ENCODE measurements at places on chromosomes 3 and 15. TPM values are rescaled to one million over a fixed set of nuclear protein-coding genes. Genes with fewer than 3 reads are reported as not detected.

GRCh38 chr3:69300296-69300695 lies 85.6 kb downstream of the FRMD4B start:
- no peaks in the 10 kb centered on the region for H3K36me3 ChIP-seq
- no peak overlapping the region for H3K4me3 ChIP-seq
- no peak for DNase-seq
- no peak overlapping the region for H3K27ac ChIP-seq
- H3K4me1 ChIP-seq = no peaks in the 10 kb centered on the region

- H3K27me3 ChIP-seq = no peaks in the 10 kb centered on the region
- no peak for DNase-seq
- no peaks in the 10 kb centered on the region for H3K4me1 ChIP-seq
- H3K36me3 ChIP-seq = no peaks in the 10 kb centered on the region
Measured at GRCh38 chr3:18946524-18946923, 201.8 kb upstream of the KCNH8 start.

GRCh38 chr3:50388016-50388719 lies 28.8 kb upstream of the TMEM115 start:
- H3K4me3 ChIP-seq = no peak overlapping the region
- H3K36me3 ChIP-seq = no peaks in the 10 kb centered on the region
- no peak for DNase-seq
- peaks cover 4% of the 10 kb centered on the region for H3K4me1 ChIP-seq
- no peak overlapping the region for H3K27ac ChIP-seq
- H3K27me3 ChIP-seq = no peaks in the 10 kb centered on the region

DNA sequence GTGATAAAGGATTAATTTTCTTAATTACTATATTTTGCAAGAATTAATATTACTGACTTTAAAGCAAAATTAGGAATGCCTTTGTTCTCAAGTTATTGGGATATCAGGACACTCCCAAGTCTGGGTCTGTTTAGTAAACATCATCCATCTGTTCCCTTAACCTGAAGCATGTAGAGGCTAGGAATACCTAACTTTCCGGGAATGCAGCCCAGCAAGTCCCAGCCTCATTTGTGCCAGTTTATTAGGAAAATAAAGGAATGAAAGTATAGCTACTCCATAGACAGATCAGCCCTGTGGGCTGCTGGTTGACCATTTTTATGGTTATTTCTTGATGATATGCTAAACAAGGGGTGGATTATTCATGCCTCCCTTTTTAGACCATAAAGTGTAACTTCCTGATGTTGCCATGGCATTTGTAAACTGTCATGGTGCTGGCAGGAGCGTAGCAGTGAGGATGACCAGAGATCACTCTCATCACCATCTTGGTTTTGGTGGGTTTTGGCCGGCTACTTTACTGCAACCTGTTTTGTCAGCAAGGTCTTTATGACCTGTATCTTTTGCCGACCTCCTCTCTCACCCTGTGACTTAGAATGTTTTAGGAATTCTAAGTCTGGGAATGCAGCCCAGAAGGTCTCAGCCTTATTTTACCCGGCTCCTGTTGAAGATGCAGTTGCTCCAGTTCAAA lies 540.2 kb downstream of the NAALADL2 start:
- H3K4me1 ChIP-seq = no peaks in the 10 kb centered on the region
- no peak for DNase-seq
- H3K36me3 ChIP-seq = no peaks in the 10 kb centered on the region
- no peak overlapping the region for H3K27ac ChIP-seq
- no peaks in the 10 kb centered on the region for H3K27me3 ChIP-seq

GRCh38 chr3:139909811-139910210 lies 25.2 kb upstream of the CLSTN2 start:
- no peaks in the 10 kb centered on the region for H3K4me1 ChIP-seq
- no peak overlapping the region for H3K27ac ChIP-seq
- H3K4me3 ChIP-seq = no peak overlapping the region
- no peaks in the 10 kb centered on the region for H3K27me3 ChIP-seq
- H3K36me3 ChIP-seq = no peaks in the 10 kb centered on the region
- DNase-seq = no peak

GRCh38 chr15:71390096-71390495 lies 274.8 kb downstream of the THSD4 start:
- H3K27ac ChIP-seq = no peak overlapping the region
- H3K4me3 ChIP-seq = no peak overlapping the region
- DNase-seq = no peak
- H3K36me3 ChIP-seq = no peaks in the 10 kb centered on the region
- peaks cover 6% of the 10 kb centered on the region for H3K4me1 ChIP-seq

GRCh38 chr15:56831467-56832005 lies 86.9 kb upstream of the TCF12 start:
- no peaks in the 10 kb centered on the region for H3K27me3 ChIP-seq
- H3K36me3 ChIP-seq = no peaks in the 10 kb centered on the region
- DNase-seq = no peak
- H3K4me3 ChIP-seq = no peak overlapping the region
- no peaks in the 10 kb centered on the region for H3K4me1 ChIP-seq
- H3K27ac ChIP-seq = no peak overlapping the region

DNA sequence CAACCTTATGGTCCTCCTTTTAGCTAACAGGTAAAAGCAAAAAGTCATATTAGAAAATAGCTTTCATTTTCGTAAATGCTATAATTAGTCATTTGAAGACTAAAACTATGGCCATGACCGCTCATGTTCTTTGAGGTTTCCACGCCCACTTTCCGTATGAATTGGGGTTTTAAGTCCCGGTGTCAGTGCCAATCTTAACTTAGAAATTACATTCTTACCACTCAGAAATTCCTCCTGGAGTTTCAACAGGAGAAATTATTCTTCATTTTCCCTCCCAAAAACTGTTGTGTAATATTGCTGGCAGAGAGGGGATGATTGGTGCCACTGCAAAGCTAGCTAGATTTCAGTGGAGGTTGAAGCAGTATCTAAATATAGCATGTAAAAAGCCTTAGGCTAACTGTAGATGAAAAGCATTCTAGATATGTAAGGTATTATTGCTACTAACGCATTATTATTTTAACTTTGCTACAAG lies 71.0 kb upstream of the MDFIC2 start:
- no peak for DNase-seq
- H3K4me1 ChIP-seq = no peaks in the 10 kb centered on the region
- H3K4me3 ChIP-seq = no peak overlapping the region
- H3K27me3 ChIP-seq = no peaks in the 10 kb centered on the region
- no peaks in the 10 kb centered on the region for H3K36me3 ChIP-seq
- H3K27ac ChIP-seq = no peak overlapping the region

DNA sequence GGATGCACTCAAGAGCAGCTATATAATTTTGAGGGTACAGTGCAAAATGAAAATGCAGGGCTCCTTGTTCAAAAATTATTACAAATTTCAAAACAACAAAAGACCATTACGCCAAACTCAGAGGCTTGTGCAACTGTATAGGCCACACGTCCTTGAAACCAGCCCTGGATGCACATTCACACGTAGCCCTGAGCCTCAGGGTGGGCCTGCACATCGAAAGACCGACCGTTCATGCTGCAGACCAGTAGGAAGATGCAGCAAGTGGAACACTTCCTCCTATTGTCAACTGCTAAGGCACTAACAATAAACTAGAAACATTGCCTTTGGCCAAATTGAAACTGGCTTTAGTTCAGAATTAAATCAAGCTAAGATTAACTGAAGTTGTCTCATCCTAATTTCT lies 174.7 kb downstream of the SHOX2 start:
- H3K4me1 ChIP-seq = no peaks in the 10 kb centered on the region
- DNase-seq = no peak
- no peaks in the 10 kb centered on the region for H3K27me3 ChIP-seq
- H3K27ac ChIP-seq = no peak overlapping the region
- H3K36me3 ChIP-seq = no peaks in the 10 kb centered on the region
- H3K4me3 ChIP-seq = no peak overlapping the region

GRCh38 chr3:51163051-51163450 lies 222.0 kb upstream of the MANF start:
- H3K27me3 ChIP-seq = no peaks in the 10 kb centered on the region
- no peaks in the 10 kb centered on the region for H3K36me3 ChIP-seq
- no peak overlapping the region for H3K27ac ChIP-seq

GRCh38 chr3:59273976-59274375 lies 224.2 kb upstream of the CFAP20DC start:
- H3K4me3 ChIP-seq = no peak overlapping the region
- no peak for DNase-seq
- no peak overlapping the region for H3K27ac ChIP-seq
- no peaks in the 10 kb centered on the region for H3K4me1 ChIP-seq

DNA sequence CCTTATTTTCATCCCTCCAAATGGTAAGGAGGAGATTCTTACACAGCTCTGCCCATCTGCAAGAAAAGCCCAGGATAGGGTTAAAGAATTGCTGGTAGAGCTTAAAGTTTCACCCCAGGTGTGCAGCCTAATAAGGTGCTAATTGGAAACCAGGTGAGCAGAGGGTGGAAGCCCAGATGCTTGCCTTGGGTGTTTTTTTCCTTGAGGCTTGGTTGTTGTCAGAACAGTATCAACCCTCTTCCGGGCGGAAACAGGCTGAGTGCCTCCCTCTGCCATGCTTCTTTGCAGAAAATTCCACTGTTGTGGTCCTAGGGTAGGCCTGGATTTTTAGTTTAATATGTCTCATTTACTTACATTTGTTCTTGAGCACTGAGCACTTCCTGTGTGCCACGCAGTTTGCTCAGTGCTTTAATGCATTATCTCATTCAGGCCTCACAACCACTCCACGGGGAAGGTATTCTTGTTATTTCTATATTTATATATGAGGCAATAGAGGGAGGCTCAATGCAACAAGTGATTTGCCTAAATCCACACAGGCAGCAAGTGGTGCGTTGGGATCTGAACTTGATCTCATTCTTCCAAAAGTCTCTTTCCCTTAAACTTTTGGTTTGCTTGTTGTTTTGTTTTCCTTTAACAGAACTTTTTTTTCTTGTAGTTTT lies 115.0 kb upstream of the LRIG1 start:
- no peak for DNase-seq
- no peak overlapping the region for H3K27ac ChIP-seq
- no peaks in the 10 kb centered on the region for H3K27me3 ChIP-seq
- H3K4me1 ChIP-seq = no peaks in the 10 kb centered on the region
- H3K36me3 ChIP-seq = no peaks in the 10 kb centered on the region

Gene SLC6A1
- total RNA-seq = 0.05 TPM

Gene SLC30A4
- total RNA-seq = 10.7 TPM

Gene LRTM1
- total RNA-seq = not detected

Gene TICRR
- total RNA-seq = 14.6 TPM

Gene ILDR1
- total RNA-seq = 19.7 TPM

Gene SST
- 78.4 TPM for total RNA-seq

Gene ISL2
- total RNA-seq = 0.13 TPM

Gene CACNA2D2
- total RNA-seq = 2.4 TPM

Gene ATRIP
- 3.2 TPM for total RNA-seq

Gene RBM15B
- 35.4 TPM for total RNA-seq

Gene GPR176
- total RNA-seq = 0.82 TPM

Gene GOLGA8T
- 0.16 TPM for total RNA-seq

Gene MAP2K5
- total RNA-seq = 19.1 TPM

All from colonic mucosa (tissue), 4 donors.